Activated CD4-positive, alpha-beta memory T cell treated with anti-CD3 and anti-CD28 coated beads for 36 hours (primary cell): ENCODE measurements at places on chromosomes 2 and 18.

- H3K27ac ChIP-seq: no peak overlapping the region
- H3K36me3 ChIP-seq: no peaks in the 10 kb centered on the region
- H3K4me1 ChIP-seq: peaks cover 23% of the 10 kb centered on the region
- peaks cover 30% of the 10 kb centered on the region for H3K27me3 ChIP-seq
- DNase-seq: no peak
- H3K4me3 ChIP-seq: peak overlapping the region; percentile 72
Measured at GRCh38 chr18:34976123-34976522, 65.1 kb upstream of the MAPRE2 start.

- H3K4me3 ChIP-seq: no peak overlapping the region
- H3K36me3 ChIP-seq: no peaks in the 10 kb centered on the region
- no peaks in the 10 kb centered on the region for H3K4me1 ChIP-seq
Measured at GRCh38 chr2:216927163-216927562, 67.3 kb upstream of the TNP1 start.

GRCh38 chr2:174485788-174486562 is 854 bp downstream of the GPR155 start:
- peak overlapping the region; percentile 93 for H3K4me3 ChIP-seq
- peak; percentile 52 for DNase-seq
- peaks cover 14% of the 10 kb centered on the region for H3K36me3 ChIP-seq
- H3K27me3 ChIP-seq: no peaks in the 10 kb centered on the region
- H3K4me1 ChIP-seq: peaks cover 40% of the 10 kb centered on the region
- peak overlapping the region; percentile 84 for H3K27ac ChIP-seq

DNA sequence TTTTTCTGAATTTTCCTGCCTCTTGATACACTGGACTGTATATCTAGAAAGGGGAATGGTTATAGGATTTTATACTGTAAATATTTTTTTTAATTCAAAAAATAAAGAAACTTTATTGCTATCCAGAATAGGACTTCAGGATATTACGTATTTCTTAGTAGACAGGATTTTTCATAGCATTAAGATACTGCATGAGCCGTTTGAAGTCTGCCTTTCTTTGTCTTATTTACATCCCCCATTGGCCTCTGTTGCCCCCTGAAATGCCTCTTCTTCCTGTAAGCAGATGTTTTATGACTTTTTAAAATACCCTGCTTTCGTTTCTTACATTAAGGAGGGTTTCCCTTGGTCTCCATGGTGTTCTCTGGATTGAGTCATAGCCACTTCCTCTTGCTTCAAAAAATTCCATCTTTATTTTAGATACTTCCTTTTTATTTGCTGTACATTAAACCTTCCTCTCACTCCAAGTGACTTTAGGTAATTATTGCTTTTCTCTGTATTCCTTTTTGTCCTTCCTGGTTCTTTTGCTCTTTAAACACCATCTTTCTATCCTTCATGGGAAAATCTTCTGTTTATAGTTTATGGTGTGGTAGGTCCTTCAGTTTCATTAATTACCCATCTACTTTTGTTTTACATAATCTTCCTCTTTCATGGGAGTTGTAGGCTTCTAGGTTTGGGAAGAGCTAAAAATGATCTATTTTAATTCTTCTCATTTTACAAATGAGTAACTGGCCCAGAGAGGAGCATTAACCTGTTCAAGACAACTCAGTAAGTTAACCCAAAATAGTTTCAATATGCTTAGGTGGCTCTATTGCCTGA is 72.6 kb downstream of the ZNF532 start:
- H3K4me3 ChIP-seq: no peak overlapping the region
- H3K36me3 ChIP-seq: no peaks in the 10 kb centered on the region
- no peak for DNase-seq
- peaks cover 3% of the 10 kb centered on the region for H3K27me3 ChIP-seq
- no peak overlapping the region for H3K27ac ChIP-seq

DNA sequence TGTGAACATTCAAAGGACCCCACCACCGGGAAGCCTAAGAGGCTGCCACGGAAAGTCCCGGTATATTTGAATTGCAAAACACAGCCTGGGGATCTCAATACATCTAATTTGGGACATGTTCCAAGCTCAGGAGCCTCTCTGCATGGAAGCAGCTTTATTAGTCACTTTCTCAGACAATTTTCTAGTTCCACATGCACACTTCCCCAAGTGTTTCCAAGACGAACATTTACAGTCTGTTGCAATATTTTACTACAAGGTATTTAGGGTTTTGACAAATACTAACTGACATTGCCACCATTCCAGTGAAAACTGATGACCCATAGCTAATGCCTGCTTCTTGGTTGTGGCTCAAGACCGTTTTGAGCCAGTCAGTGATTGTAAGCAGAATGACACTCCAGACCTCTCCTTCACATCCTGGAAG is 145.3 kb downstream of the NCKAP5 start:
- H3K27me3 ChIP-seq: no peaks in the 10 kb centered on the region
- no peak overlapping the region for H3K27ac ChIP-seq
- H3K4me1 ChIP-seq: no peaks in the 10 kb centered on the region
- no peaks in the 10 kb centered on the region for H3K36me3 ChIP-seq
- no peak overlapping the region for H3K4me3 ChIP-seq

GRCh38 chr2:207219081-207219630 is 53.4 kb upstream of the KLF7 start:
- no peak overlapping the region for H3K27ac ChIP-seq
- no peak overlapping the region for H3K4me3 ChIP-seq
- no peaks in the 10 kb centered on the region for H3K36me3 ChIP-seq
- peaks cover 3% of the 10 kb centered on the region for H3K27me3 ChIP-seq
- H3K4me1 ChIP-seq: peaks cover 26% of the 10 kb centered on the region

DNA sequence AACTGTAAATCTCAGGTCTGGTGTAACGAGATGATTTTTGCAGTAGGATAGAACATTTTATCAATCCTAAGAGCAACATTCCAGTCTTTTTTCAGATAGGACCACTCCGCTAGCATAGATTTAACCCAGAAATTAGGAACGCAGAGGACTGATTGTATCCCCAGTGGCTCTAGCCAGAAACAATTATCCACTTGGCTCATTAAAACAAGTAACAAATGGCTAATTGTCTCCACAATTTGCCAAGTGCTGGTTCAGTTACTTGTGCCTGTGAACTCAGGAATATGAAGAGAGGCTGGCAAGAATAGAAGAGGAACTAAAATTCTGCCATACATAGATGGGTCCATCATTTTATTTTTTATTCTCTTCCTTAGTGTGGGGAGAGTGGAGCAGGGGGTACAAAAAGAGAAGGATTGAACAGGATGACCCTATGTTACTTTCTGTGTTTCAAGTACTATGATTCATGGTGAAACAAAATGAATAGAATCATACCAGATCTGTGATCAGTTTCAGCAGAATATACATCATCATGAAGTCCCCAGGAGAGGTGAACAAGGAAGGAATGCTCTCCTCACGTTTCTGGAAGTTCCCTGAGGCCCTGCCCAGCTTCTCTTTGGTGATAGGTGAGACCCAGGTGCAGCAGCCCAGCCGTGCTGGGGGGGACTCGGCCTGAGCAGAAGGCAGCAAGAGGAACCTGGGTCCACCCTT is 121.6 kb downstream of the ARL4C start:
- no peak overlapping the region for H3K27ac ChIP-seq
- no peak overlapping the region for H3K4me3 ChIP-seq
- DNase-seq: no peak
- no peaks in the 10 kb centered on the region for H3K36me3 ChIP-seq
- H3K4me1 ChIP-seq: peaks cover 48% of the 10 kb centered on the region

- H3K4me1 ChIP-seq: no peaks in the 10 kb centered on the region
- H3K4me3 ChIP-seq: no peak overlapping the region
- H3K27ac ChIP-seq: no peak overlapping the region
Measured at GRCh38 chr2:1556776-1557466, 143.7 kb downstream of the TPO start.

- no peak for DNase-seq
- no peak overlapping the region for H3K4me3 ChIP-seq
- H3K27ac ChIP-seq: no peak overlapping the region
Measured at GRCh38 chr2:179824961-179825360, 36.5 kb downstream of the ZNF385B start.

GRCh38 chr18:67109535-67109934 is 407.0 kb downstream of the DSEL start:
- no peaks in the 10 kb centered on the region for H3K27me3 ChIP-seq
- no peak for DNase-seq
- H3K27ac ChIP-seq: no peak overlapping the region
- H3K36me3 ChIP-seq: no peaks in the 10 kb centered on the region
- H3K4me3 ChIP-seq: no peak overlapping the region

GRCh38 chr2:141767051-141767450 is 363.8 kb downstream of the LRP1B start:
- H3K36me3 ChIP-seq: no peaks in the 10 kb centered on the region
- no peaks in the 10 kb centered on the region for H3K4me1 ChIP-seq
- H3K4me3 ChIP-seq: no peak overlapping the region

DNA sequence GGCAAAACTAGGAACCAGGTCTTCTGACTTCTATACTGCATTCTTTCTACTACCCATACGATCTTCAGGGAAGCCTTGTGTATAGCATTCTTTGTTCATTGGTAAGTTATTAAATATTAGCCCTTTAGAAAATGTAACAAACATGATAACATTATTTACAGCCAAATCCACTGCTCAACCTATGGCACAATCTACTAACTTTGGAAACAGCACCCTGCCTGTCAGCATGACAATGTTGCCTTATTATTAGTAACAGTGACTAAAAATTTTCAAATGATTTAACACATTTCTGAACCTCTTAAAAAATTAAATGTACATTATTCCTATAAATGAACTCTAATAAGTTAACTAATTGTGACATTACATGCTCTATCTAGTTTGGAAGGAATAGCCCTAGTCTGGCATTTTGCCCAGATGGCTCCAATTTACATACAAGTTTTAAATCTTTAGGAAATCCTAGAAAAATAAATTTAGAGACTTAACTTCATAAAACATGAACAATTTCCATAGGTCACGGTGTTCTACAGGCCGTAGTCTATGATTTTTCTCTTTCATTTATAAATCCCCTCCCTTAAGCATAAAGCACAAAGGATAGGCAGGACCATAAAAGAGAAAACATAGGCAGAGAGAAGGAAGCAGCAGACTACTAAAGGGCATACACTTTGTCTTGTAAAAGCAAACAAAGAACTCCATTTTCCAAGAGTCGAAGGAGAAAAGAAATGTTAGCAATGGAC is 33.7 kb downstream of the YES1 start:
- no peaks in the 10 kb centered on the region for H3K27me3 ChIP-seq
- H3K27ac ChIP-seq: no peak overlapping the region
- H3K4me1 ChIP-seq: peaks cover 8% of the 10 kb centered on the region
- no peak overlapping the region for H3K4me3 ChIP-seq
- peaks cover 2% of the 10 kb centered on the region for H3K36me3 ChIP-seq

DNA sequence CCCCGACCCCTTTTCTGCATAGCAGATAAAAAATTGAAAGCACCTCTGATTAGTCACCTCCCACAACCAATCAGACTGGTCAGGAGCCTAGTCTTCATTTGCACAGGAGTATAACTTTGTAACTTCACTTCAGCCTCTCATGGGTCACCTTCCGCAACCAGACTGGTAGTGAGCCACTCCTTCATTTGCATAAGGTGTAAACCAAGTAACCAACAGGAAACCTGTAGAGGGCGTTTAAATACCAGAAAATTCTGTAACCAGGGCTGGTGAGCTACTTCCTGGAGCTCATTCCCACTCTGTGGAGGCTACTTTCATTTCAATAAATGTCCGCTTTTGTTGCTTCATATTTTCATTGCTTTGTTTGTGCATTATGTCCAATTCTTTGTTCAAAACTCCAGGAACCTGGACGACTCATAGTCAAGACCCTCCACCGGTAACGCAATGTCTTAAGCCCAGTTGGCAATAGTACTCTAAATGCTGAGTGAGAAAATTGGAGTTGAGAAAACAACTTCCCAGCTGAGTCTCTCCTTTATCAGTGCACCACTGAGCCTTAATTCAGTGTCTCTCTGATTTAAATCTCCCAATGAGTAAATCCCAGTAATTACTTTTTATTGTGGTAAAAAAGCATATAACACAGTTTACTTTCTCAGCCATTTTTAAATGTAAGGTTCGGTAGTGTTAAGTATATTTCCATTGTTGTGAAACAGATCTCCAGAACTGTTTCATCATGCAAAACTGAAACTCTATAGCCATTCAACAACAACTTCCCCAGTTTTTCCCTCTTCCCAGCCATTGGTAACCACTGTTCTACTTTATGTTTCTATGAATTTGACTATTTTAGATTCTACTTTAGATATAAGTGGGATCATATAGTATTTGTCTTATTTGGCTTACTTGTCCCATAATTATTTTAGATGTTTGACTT is 392.7 kb upstream of the SLC8A1 start:
- no peak overlapping the region for H3K4me3 ChIP-seq
- H3K27ac ChIP-seq: no peak overlapping the region
- H3K27me3 ChIP-seq: no peaks in the 10 kb centered on the region
- H3K36me3 ChIP-seq: no peaks in the 10 kb centered on the region
- no peaks in the 10 kb centered on the region for H3K4me1 ChIP-seq

DNA sequence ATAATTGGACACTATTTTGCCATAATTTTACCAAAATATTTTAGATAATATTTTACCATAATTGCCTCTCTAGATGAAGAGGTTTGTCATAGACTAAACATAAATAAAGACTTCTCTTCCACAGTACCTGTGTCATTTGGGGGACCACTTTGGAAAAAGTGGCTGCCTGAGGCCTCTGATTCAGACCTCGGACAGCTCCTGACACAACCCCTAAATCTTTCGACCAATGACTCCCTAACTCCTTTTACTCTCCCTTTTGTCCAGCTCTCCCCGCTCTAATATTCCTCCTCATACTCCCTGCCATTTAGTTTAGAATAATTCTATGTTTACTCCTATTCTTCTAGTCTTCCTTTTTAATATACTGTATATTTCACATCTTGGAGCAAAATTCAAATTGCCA is 36.0 kb upstream of the UBE2E3 start:
- H3K27ac ChIP-seq: no peak overlapping the region
- peaks cover 9% of the 10 kb centered on the region for H3K27me3 ChIP-seq
- no peak overlapping the region for H3K4me3 ChIP-seq
- no peaks in the 10 kb centered on the region for H3K36me3 ChIP-seq
- H3K4me1 ChIP-seq: no peaks in the 10 kb centered on the region
- no peak for DNase-seq

DNA sequence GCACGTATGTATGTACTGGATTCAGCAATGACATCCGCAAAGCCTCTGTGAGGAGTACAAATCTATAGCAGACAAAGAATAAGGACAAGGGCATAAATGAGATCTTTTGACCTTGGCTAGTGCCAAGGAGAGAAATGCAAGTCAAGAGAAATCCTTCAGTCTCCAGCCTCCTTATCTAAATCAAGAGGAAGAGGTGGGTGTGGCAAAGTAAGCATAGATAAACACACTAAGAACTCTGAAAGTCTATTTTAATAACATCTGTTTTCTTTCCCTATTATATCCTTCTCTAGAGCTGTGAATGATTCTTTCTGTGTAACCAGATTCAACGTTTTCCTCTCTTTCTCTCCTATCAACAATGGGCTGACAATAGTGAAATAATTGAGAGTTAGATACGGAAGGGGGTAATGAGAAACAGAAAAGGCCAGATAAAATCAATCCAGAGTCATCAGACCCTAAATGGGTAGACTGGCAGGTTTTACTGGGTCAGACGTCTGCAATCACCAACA is 118.5 kb upstream of the ZFP36L2 start:
- no peak overlapping the region for H3K4me3 ChIP-seq
- no peaks in the 10 kb centered on the region for H3K27me3 ChIP-seq
- no peak for DNase-seq
- no peaks in the 10 kb centered on the region for H3K4me1 ChIP-seq
